Posterior vena cava (tissue), 2 donors: ENCODE measurements at places on chromosomes 16 and 17. TPM values are rescaled to one million over a fixed set of nuclear protein-coding genes. Genes with fewer than 3 reads are reported as not detected.

GRCh38 chr16:81649561-81650184, 129.4 kb upstream of the PLCG2 start:
- DNase-seq, result no peak

DNA sequence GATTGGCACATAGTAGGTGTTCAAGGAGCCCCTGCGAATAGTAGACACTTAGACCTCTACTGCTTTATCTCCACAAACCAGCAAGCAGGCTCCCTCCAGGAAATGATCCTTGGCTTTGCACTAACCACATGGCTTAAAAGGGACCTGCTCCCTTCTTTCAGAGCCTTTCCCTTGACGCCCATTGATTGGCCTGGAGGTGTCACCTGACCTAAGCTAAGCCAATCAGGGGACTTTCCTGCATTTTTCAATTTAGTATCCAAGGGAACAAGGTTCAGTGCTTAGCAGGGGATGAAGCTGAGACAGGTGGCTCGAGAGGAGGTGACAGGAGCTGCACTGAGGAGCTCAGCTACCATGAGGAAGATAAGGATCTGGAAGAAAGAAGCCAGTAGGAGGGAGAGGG, 52.8 kb downstream of the CLEC19A start:
- no peak for DNase-seq

GRCh38 chr16:86826941-86827340, 248.6 kb downstream of the FOXL1 start:
- peak; percentile 58 for DNase-seq

GRCh38 chr16:5488581-5488980, 391.0 kb upstream of the EEF2KMT start:
- DNase-seq, result no peak

DNA sequence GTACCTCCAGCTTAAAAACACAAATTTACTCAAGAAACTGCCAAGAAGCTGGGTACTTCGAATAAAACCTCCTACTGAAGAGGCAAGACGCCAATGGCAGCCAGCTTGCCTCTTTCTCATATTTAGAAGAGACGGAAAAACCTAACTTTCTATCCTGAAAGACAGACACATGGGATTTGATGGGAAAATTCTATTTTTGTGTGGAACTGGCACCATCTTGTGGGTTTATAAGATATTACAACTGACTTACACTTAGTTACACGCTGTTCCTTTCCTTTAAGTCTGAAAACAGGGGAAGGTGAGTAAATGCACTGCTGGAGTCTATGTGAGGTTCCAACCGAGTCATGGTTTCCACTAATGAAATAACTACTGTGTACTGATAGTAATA, 10.3 kb downstream of the ZNF18 start:
- no peak for DNase-seq

- no peak for DNase-seq
Observed at GRCh38 chr16:16073891-16074881, 124.8 kb downstream of the ABCC1 start.

DNA sequence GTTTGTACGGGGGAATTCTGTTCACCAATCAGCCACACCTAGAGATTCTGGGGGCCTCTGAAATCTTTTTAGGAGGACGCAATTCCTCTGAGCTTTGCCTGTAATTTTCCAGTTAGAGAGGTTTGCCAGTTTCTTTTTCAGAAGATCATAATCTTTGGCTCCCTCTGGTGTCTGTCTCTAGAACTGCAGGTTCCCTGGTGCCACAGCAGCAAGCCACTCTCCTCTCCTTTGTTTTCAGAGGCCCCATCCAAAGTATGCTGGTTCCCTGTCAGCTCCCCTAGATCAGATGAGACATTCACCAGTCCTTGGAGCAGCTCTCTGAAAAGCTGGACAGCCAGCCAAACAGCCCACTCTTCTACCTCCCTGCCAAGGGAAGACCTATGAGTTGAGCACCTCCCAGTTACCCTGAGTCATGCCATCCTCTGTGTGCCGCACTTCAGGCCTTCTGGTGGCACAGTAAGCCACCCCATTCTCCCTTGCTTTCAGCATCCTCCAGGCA, 36.1 kb downstream of the RNF112 start:
- DNase-seq, result no peak

DNA sequence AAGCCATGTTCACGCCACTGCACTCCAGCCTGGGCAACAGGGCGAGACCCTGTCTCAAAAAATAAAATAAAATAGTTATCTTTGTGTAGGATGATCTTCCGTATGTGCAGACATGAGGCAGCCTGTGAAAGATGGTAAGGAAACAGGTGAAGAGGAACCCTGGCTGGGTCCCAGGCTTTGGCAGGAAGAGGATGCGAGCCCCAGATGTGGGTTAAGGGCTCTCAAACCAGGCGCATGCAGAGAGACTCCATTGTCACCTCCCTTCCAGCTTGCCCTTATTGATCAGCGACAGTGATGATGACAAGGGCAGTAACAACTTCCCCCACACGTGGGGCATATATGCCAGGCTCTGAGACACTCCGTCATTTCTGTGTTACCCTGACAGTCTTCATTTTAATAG, 106.8 kb downstream of the GNAO1 start:
- no peak for DNase-seq

- no peak for DNase-seq
Observed at GRCh38 chr17:17806035-17806434, 30.8 kb downstream of the SREBF1 start.

- no peak for DNase-seq
Observed at GRCh38 chr17:81973432-81973831, 4.0 kb upstream of the ASPSCR1 start.

DNA sequence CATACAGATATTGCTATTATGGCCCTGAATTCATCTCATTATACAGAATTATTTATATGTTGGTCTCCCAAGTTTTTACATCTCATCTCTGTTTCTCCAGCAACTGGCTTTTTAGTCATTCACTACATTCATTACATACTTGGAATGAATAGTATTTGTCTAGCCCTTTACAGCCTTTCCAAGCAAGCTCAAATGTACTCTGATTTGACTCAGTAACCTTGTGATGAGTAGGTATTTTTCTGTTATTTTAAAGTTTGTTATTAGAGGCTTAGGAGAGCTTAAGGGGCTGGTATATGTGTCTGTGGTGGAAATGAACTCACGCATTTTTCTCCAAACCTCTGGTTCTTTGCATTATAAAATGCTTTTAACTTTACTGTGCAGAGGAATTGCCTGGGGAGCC, 224.7 kb downstream of the SNX29 start:
- no peak for DNase-seq

- DNase-seq, result peak; percentile 54
Observed at GRCh38 chr17:9028202-9028987, 7.1 kb downstream of the NTN1 start.

Gene TBC1D3I
- total RNA-seq, result not detected

Gene PRSS22
- total RNA-seq, result not detected

Gene LHX1
- not detected for total RNA-seq

Gene MT4
- total RNA-seq, result not detected

Gene EEF2K
- total RNA-seq, result 45.7 TPM

Gene C16orf54
- total RNA-seq, result 2.5 TPM
